Stimulated activated CD4-positive, alpha-beta T cell treated with anti-CD3 and anti-CD28 coated beads, Interleukin-2, amount 100 ng/mL, for 48 hours (primary cell): ENCODE measurements at places on chromosomes 2 and 18.

- no peak for DNase-seq
These were observed 52.5 kb downstream of the RAB31 start for GRCh38 chr18:9760641-9761040.

GRCh38 chr2:203849010-203849409 lies 18.6 kb upstream of the CTLA4 start:
- no peak for DNase-seq

DNA sequence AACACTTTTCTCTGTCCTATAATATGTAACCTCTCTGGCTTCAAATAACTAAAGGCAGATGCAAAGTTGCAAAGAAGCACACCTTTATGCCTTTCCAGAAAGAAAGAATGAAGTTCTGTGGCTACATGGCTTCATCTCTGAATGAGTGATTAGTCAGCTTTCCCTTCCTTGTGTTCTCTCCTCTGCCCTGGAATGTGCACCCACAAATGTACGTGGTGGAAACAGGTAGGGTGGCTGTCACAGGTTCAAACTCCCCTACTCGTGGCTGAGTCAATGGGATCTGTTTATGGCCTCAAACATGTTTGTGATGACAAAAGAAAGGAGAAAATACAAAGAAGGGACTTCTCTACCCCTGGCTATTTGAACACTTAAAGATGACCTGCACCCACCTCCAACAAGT lies 55.5 kb upstream of the ACVR2A start:
- DNase-seq, result no peak

- DNase-seq, result no peak
These were observed 21.0 kb upstream of the TGFA start for GRCh38 chr2:70574618-70575017.

DNA sequence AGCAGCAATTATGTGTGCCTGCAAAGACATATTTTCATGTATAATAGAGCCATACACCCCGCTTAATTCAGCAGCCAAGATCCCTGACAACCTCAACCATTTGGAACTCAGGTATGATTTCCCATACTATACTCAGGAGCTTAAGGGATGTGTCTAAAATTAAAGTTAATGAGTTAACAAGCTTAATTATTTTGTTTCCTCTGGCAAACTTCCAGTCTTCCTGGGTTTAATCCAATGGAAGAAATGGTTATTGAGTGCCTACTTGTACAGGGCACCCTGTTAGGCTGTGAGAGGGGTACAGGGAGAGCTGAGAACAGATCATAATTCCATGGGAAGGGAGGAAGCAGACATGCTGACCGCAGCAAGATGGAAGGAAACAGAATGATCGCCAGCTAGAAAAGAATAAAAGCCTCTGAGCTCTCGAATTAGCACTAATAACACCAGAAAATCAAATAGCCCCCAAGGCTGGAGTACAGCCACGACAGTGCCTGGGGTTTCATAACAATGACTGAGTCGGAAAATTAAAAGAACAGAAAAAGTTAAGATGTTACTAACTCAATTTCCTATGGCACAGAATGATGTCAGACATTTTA lies 20.8 kb upstream of the CEP68 start:
- DNase-seq, result no peak

DNA sequence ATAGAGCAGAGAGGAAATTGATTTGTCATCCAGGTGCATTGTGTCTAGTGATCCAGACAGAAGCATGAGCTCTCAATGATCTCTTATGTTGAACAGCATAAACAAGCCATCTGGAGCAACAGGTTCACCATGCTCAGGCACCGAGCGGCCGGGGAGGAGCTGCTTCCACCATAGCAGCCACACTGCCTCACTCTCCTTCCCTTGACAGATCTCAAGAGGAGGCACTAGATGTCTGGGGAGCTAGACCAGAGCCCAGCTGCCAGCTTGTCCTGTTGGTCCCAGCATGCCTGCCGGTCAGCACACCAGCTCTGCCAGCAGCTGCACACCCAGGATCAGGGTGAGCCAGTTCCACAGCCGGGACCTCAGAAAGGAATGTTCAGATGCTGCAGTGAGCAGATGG lies 17.5 kb upstream of the LONRF2 start:
- DNase-seq, result no peak

- no peak for DNase-seq
These were observed 28.2 kb upstream of the ATG16L1 start for GRCh38 chr2:233223059-233223894.

GRCh38 chr2:127081826-127082633 lies 24.9 kb downstream of the BIN1 start:
- peak; percentile 48 for DNase-seq

DNA sequence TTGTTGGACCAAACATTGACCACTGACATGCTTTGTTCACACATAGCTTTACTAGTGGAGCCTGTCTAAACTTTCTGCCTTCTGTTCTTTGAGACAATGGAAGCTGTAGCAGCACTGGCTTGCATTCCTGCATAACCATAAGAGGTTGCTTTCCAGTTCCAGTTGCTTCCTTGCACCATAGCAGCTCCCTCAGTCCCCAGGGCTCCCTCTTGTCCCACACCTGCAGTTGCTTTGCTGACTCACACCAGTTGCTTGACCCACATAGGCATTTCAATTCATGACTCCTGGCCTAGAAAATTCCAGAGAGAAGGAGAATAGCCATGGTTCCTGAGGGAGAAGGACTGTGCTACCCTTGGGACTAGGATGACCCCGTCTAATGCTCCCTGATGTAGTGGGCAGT lies 20.9 kb downstream of the SGPP2 start:
- DNase-seq, result no peak

DNA sequence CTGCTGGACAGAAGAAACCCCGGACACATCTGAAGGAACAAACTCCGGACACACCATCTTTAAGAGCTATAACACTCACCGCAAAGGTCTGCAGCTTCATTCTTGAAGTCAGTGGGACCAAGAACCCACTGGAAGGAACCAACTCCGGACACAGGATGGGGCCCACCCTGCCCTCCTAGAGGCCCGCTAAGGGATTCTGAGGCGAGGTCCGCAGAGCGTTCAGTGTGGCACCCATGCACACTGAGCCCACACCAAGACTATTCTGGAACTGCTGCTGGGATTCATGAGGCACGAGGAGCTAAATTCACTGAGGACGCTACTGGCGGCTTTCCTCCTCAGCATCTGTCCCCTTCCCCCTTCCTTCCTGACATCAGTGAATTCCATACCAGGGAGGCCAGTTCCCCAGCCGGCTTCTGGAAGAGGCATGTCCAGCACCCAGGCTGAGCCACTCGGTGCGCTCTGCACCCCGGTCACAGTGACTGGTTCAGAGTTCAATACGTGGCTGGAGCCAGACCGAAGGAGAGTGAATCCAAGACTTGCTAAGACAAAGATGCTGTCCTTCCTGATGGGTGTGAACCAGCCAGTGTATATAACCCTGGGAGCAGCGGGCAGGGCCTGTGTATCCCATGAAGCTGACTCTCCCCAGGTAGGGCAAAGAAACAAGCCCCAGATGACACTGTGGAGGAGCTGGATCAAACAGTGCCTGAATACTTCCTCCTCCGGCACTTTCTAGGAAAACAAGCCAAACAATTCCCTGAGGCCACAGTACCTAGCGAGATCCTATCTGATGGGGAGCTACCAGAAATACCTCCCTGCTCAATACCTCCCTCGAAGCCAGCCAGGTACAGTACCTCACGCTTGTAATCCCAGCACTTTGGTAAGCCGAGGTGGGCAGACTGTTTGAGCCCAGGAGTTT lies 11.1 kb downstream of the HDAC4 start:
- DNase-seq, result no peak

DNA sequence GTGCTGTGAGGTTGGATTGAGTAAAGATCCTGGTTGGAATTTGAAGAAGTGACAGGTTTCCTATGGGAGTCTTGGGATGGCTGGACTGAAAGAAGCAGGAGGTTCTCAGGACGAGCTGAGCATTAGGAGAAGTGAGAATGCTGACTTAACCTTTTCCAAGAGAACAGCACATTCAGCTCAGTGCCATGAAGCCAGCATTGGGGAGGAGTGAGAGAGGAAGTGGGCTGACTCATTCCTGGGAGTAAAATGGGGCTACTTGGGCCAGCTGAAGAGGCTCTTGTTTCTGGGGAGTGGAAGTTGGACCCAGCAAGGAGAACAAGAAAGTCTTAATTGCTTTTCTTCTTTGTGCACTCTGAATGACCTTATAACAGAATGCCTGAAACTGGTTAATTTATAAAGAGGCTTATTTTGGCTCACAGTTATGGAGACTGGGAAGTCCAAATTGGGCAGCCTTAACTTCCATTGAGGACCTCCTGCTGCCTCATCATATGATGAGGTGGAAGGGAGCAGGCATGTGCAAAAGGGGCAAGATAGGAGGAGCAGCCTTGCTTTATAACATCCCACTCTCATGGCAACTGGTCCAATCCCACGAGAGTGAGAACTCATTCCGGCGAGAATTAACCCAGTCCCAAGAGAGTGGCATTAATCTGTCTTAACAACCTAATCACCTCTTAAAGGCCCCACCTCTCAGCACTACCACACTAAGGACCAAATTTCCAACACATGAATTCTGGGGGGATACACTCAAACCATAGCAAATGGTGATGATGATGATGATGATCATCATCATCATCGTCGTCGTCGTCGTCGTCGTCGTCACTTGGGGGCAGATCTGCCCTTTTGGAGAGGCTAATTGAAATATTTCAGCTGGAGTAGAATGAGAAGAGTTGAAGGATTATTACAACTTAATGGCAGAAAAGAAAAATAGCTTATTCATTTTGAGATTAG lies 26.1 kb downstream of the DGUOK start:
- no peak for DNase-seq

DNA sequence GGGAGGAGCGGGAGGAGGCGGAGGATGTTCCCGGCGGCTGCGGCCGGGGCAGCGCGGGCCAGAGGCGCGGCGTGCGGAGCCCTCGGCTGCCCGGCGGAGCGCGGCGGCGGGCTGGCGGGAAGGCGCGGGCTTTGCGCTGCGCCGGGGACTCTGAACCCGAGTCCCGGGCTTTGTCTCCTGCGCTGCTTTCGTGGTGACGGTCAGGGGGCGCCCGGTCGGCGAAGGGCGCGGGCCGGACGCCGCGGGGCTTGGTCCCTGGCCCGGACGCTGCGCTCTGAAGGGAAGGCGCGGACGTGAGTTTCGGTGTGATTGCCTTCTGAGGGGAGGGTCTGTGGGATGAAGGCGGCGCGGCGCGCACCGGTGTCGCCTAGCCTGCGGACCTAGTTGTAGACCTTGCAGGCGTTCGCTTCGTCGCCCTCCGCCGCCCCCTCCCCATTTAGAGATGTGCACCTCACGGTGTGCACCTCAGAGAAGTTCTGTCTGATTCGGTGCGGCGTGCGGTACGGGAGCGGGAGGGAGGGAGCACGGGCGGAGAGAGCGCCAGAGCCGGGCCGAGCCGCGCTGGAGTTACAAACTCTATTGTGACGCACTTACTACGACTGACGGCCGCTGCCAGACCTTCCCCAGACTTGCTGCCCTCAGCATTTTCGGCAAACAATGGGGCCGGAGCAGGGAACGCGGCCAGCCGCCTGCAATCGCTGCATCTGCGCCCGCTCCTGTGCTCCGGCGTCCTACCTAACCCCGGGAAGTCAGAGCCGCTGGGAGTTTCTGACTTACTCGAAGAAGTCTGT lies 2.1 kb downstream of the BCL2L11 start:
- DNase-seq, result peak; percentile 23

GRCh38 chr2:235908826-235909225 lies 259.4 kb downstream of the GBX2 start:
- DNase-seq, result no peak

DNA sequence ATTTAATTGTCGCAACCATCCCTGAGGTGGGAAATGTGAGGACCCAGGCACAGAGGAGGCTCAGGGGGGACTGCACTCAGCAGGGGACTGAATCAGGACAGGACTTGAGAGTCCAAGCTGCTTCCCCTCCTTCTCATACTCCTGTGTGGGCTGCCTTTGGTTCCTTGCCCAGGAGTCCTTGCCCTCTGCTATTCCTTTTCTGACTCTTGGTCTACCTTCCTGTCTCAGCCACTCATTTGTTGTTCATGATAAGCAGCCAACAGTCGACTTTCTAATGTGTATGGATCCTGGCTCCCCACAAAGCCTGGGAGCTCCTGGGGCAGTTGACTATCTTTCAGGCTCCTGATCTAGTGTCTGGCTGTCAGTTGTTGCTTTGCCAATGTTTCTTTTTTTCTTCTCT lies 28.3 kb downstream of the GATA6 start:
- no peak for DNase-seq

GRCh38 chr2:1652034-1652790 lies 92.1 kb downstream of the PXDN start:
- DNase-seq, result no peak

DNA sequence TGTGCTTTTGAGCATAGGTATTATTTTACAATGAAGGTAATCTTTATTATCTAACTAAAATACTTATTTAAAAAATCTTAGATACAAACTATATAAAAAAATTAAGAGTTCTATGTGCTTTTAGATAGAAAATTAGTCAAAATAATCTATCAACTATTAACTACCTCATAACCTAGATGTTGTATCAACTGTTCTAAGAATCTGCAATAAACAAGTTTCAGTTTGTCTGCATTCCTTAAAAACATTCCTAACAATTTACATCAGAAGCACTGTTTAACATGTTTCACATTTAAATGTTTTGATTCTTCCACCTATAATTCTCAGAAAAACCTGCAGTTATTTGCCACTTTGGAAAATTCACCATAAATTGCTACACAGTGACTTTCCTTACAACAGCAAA lies 33.3 kb downstream of the NDUFS1 start:
- no peak for DNase-seq

- no peak for DNase-seq
These were observed 163.4 kb downstream of the EHBP1 start for GRCh38 chr2:62868947-62869346.

GRCh38 chr2:218396688-218397462 lies 2.8 kb upstream of the CTDSP1 start:
- peak; percentile 37 for DNase-seq

GRCh38 chr2:197804049-197804757 lies at the start of gene PLCL1:
Gene PLCL1, plus strand, starts transcription at chr2:197804593.
- DNase-seq, result peak; percentile 83

DNA sequence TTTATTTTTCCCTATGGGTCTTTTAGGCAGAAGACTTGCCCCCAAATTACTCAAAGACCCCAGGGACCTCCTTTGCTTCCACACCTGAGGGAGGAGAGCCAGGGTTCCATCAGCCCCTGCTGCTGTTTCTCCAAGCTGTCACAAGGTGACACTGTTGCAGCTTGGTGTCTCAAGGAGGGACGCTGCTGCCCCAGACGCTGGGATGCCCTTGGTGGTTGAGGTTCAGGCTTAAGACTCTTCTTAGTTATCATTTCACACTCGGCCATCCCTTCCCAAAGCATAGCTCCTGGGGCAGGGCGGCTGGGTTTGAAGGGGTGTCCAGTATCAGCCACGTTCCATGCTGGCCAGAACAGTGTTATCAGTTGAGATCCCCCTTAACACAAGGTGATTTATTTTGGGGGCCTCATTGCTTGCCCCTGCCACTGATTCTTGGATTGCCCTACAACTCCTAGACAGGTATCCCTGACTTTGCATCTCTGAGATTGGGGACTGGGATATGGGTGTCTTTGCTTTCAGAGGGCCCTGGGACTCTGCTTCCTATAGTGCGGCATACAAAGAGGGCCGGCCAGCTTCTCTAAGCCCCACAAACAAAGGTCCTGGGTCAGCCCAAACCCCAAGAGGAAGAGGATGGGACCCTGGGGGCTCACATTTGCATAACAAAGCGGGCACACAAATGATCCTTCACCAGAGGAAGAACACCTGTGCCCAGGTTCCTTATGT lies 22.7 kb downstream of the GPR55 start:
- DNase-seq, result peak; percentile 60
